Cortex of kidney (tissue), 1 donor: ENCODE measurements at places on chromosomes 11 and 22.

GRCh38 chr11:93838967-93839366 is 11.5 kb downstream of the VSTM5 start:
- DNase-seq = no peak

DNA sequence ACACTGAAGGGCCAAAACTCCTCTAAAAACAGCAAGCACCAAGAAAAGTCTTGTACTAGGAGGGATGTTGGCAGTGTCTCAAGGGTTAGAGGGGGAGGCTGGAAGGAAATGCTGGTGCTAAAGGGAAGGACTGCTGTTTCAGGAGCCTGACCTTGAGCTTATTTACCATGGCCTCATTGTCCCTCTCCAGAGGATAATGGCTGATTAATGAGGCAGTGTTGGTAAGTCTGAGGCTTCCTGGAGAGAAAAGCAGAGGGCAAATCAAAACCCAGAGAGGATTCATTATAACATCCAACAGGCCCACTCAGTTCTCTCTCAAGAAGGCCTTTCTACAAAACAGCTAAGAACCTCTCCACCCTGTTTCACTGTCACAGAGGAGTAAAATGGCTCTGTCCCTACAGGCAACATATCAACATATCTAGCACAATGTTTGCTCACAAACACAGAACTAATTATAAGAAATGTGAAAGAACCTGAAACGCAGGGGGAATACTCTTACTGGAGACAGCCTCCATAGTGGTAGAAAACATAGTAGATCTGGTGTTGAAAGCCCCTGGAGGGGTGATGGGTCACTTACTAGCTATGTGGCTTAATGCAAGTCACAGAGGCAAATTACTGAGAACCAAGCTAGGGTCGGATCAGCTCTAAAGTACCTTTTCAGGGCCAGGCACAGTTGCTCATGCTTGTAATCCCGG is 31.4 kb downstream of the NUMA1 start:
- no peak for DNase-seq

- DNase-seq = no peak
These were observed 101.4 kb downstream of the C11orf58 start for GRCh38 chr11:16839821-16840220.

- DNase-seq = no peak
These were observed 178.3 kb downstream of the EFCAB6 start for GRCh38 chr22:43633631-43634285.

DNA sequence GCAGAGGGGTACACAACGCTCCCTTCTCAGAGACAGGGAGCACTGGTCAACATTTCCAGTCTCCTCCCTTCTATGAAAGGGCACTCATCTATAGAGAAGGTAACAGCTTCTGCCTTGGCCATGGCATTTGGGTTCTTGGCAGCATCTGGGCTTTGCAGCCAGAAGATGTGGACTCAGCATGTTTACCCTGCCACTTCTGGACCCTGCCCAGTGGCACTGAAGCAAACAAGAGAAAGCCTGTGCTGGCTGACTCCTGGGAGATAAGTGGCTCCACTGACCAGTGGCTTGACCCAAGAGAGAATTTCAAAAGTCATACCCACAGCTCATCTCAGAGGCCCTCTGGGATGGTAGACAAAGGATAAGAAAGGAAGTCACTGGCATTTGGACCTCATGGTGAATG is 8.0 kb downstream of the CSNK2A3 start:
- no peak for DNase-seq

GRCh38 chr11:16169956-16170847 is 186.1 kb downstream of the SOX6 start:
- no peak for DNase-seq

GRCh38 chr11:131889760-131890581 is 519.6 kb downstream of the NTM start:
- DNase-seq = no peak

GRCh38 chr11:10459029-10459970 is 4.2 kb downstream of the AMPD3 start:
- DNase-seq = no peak

DNA sequence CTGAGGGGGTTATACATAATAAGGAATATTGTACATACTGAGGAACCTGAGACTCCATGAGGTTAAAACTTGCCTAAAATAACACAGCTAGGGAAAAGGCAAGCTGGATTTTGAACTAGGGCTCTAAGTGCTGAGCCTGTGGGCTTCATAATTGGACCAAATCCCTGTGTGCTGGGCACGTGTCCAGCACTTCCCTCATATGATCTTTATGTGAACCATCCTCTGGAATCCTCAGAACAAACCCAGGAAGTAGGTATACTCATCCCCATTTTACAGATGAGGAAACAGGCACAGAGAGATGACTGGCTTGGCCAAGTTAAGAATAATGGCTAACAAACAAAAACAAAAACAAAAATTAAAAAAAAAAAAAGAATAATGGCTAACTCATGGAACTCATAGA is 14.9 kb downstream of the RTN4RL2 start:
- no peak for DNase-seq

DNA sequence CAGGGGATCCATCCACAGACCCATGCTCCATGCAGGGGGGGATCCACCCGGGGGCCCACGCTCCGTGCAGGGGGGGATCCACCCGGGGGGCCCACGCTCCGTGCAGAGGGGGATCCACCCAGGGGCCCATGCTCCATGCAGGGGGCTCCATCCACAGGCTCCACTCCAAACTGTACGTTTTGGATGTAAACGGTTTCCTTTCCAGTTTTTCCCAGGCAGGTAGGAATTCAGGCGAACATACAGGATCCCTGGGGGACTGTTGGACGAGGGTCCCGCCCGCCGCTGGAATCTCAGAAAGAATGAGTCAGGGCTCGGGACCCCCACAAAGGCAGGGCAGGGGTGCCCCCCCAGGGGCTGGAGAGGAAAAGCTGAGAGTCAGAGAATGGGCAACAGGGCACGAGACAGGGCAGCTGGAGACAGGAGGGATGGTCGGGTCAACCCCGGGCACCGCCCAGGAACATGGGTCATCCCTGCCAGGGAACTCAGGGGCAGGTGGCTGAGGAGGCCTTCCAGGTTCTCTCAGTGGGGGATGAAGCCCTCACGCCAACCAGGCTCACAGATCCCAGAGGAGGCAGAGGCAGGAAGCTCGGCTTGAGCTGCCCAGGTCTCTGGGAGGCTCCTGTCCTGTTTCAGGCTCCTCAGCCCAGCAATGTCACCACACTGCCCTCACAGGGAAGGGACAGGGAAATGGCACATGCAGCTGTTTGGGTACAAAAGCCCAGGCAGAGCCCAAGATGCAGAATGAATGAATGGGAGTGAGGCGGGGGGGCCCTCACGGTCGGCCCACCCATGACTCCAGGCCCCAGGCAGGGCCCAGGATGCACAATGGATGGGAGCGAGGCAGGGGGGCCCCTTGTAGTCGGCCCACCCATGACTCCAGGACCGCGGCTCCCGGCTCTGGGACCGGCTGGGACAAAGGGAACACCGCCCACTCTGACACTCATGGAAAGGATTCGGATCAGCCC is 200.2 kb downstream of the BRD1 start:
- no peak for DNase-seq

DNA sequence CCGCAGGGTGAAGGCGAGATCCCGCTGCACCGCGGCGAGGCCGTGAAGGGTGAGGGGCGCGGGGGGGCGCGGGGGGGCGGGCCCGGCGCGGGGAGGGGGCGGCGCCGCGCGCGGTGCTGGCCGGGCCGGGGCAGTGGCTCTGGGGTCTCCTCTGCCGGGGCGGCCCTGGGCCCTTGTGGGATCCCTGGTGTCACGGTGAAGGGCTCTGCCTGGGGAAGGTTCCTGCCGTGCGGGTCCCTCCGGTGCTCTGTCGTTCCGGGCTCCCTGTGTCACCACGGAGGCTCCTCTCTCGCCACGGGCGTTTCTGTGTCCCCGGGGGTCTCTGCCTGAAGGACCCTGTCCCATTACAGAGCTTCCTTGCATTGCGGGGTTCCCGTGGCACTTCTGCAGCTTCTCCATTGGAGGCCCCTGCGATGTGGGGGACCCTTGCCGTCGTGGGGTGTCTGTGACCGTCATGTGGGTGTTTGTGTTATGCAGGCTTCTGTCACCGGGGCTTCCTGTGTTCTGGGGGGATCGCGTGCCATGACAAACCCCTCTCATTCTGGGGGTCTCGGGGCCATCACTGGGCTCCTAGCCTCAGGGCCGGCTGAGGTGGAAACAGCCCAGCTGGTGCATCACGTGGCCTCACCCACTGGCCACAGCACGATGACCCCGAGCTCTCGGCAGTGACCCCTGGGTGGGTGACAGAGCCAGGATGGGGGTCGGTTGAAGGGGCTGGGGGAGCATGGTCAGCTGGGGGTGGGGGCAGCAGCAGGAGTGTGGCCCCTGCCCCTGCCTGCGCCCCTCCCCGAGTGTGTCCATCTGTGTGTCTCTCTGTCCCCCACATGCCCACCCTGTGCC is 25.3 kb downstream of the SHANK3 start:
- DNase-seq = no peak

- DNase-seq = no peak
These were observed 27.9 kb downstream of the SLC25A17 start for GRCh38 chr22:40791241-40791640.
